ENCODE measurements at places on chromosomes 11 and 22. TPM values are rescaled to one million over a fixed set of nuclear protein-coding genes. Genes with fewer than 3 reads are reported as not detected.

Gene TSSK2
- total RNA-seq: not detected

Gene ESAM
- total RNA-seq: 0.29 TPM

Gene NCF4
- 0.36 TPM for total RNA-seq

Gene LRRC32
- total RNA-seq: 37.6 TPM

Gene PKDREJ
- not detected for total RNA-seq

Gene POLR3H
- 27.9 TPM for total RNA-seq

Gene SORL1
- 0.36 TPM for total RNA-seq

Gene RFPL2
- total RNA-seq: not detected

Gene PRDX5
- 238 TPM for total RNA-seq

Gene USP2
- total RNA-seq: 0.29 TPM

Gene PEX16
- 28.6 TPM for total RNA-seq

Gene ZDHHC8
- total RNA-seq: 11.8 TPM

Gene SIAE
- total RNA-seq: 11.5 TPM

Gene TNNT3
- total RNA-seq: not detected

Gene MICAL3
- total RNA-seq: 39.5 TPM

Gene UBASH3B
- 21.4 TPM for total RNA-seq

Gene KCNE3
- total RNA-seq: 1.8 TPM

Gene RBMXL2
- total RNA-seq: not detected

Gene OR52A1
- total RNA-seq: not detected

Gene GRM5
- total RNA-seq: not detected

Gene EXPH5
- total RNA-seq: under 0.01 TPM

Gene TTC36
- total RNA-seq: 1.1 TPM

Gene DDI1
- total RNA-seq: not detected

Gene SCUBE1
- 2.1 TPM for total RNA-seq

Gene LIPT2
- total RNA-seq: 5.0 TPM

Gene TPH1
- 0.29 TPM for total RNA-seq

Gene PATE2
- total RNA-seq: 0.36 TPM

Gene CDCA5
- total RNA-seq: 3.3 TPM

Gene CBX7
- 14.5 TPM for total RNA-seq

Gene CD6
- not detected for total RNA-seq

Gene OR8D2
- total RNA-seq: not detected

Gene MRGPRX2
- not detected for total RNA-seq

Gene KRTAP5-1
- not detected for total RNA-seq

Gene SAA1
- not detected for total RNA-seq

Gene TMEM151A
- total RNA-seq: 0.36 TPM

Gene RHBDD3
- total RNA-seq: 25.0 TPM

Gene LRRC4C
- total RNA-seq: 2.2 TPM

Gene DENND6B
- 6.5 TPM for total RNA-seq

Gene PGA5
- not detected for total RNA-seq

Gene APOA4
- not detected for total RNA-seq

Gene C22orf42
- not detected for total RNA-seq

Gene SLC25A1
- total RNA-seq: 69.2 TPM
